ENCODE measurements at places on chromosomes 11 and 22. TPM values are rescaled to one million over a fixed set of nuclear protein-coding genes. Genes with fewer than 3 reads are reported as not detected.
A peak's percentile ranks its signal among the peaks of the same experiment; 100 is the strongest.

GVQW3 gene
- total RNA-seq, result 1.8 TPM

DNA sequence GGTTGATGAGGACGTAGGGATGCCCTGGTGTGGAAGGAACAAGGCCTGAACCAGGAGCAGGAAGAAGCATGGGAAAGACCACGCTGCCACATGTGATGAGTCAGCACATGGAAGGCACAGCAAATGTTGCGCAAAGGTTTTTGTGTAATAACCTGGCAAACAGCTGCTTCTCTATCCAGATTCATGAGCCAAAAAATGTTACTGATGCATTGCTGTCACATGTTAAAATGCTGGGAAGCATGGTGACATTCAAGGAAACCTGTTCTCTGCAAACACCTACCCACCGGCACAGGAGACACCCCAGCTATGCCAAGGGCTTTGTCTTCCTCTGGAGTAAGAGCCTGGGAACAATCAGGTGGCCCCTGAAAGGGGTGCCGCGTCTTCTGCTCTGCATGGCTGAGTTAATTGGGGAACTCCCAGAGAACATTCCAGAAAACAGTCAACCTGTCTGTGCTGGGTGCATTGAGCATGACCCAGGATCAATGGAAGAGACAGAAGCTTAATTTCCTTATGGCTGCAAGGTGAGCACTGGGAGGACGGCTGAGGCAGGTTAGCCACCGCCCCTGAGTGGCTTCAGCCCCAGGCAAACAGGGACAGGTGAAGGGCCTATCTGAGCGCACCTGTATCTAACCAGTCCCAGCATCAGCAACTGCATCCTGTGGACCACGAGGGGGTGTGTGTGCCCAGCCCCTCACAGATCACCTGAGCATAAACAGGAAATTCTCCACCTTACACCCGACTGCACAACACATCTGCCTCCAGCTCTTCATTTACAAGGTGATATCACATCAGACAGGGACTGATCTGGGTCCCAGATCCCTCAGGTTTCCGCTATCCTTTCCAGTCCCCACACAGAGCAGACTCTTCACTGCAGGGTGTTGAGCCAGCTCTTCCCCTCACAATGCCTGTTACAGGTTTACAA is 108.4 kb downstream of the GGTLC2 start:
- no peak for DNase-seq

CHST1 gene
- total RNA-seq, result 2.9 TPM

- DNase-seq, result no peak
Measured at GRCh38 chr11:47248304-47248663, 330 bp downstream of the ACP2 start.

GRCh38 chr11:40273192-40273732 is 1186.2 kb downstream of the LRRC4C start:
- no peak for DNase-seq

DNA sequence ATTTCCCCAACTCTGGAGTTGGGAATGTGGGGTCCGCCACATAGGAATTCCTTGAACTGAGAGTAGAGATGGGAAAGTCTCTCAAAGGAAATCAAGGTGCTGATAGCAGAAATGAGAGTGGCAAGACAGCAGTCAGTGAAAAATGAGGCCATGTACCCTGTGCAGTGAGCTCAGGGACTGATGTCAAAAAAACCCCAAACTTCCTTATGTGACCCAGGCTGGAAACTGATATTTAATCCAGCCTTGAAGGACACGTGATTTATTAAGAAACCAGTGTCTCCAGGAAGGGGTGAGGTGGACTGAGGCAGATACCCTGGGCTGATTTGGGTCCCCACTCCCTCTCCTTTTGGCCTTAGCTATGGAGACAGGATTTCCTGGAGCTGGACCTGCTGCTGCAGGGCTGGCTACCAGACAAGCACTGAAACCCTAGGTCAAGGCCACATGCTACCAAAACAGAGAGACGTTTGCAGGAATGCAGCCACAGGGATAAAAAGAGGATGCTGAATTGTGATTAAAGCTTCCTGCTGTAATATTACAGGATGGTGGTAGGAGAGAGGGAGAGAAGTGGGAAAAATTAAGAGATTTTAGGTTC is 25.3 kb upstream of the FCHSD2 start:
- DNase-seq, result no peak

TPH1 gene
- not detected for total RNA-seq

DNA sequence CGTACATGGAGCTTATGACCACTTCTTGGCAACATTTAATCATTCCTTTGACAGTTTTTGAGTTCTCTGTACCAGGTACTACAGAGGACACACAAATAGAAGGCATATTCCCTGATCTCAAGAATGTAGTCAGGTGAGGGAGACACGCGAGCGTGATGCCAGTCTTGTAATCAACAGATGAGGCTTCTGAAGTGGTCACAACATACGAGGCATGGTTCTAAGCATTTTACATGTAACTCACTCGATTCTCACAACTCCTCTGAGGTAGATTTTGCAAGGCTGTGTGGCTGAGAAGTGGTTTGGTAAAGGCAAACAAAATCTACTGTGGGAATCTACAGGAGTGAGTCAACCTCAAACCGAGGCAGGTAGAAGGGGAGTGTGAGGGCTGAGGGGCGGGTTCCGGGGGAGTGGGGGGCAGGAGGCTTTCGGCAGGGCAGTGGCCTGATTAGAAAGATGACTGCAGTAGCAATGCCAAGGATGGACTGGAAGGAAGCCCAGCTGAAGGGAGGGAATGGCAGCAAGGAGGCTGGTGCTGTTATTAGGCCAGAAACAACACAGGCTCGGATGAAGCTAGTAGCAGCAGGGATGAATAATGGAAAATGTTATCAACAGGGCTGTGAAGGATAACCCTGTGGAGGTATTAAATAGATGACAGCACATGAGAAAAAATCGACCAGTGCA is 63.8 kb downstream of the ST14 start:
- no peak for DNase-seq

ENTHD1 gene
- total RNA-seq, result not detected

FOLR2 gene
- 20.9 TPM for total RNA-seq

DNA sequence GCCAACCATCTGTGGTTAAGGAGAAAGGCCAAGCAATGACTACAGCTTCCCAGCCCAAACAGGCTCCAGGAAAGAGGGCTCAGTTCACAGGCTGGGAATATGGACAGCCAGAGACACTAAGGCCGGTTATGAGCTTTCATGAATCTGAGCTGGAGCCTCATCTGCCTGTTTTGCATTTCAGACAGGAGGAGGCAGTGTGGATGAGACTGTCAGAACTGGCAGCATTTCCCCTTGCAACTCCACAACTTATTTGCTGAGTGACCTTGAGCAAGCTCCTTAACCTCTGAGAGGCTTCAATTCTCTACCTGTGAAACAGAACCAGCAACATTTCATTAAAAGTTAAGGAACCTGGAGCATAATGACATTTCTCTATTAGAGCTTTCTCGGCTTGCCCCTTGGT is 264.0 kb downstream of the ETS1 start:
- no peak for DNase-seq

TTC28 gene
- 16.4 TPM for total RNA-seq

DNA sequence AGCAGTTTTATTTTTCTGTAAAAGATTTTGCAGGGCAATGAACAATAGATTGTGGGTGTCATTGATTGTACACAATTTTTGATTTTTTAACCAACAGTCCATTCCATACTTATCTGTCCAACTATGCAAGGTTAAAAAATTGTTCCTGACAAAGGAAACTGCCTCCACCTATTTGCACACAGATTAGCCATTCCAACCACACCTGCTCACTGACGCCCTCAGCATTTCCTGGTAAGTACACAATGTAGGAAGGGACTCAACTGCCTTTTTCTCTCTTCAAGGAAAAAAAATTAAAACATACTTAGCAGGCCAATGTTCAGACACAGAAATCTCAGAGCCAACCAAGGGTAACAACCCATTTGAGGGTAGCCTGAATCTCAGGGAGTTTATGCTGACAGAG is 4.3 kb upstream of the FUT4 start:
- no peak for DNase-seq

- DNase-seq, result no peak
Measured at GRCh38 chr11:36000616-36001190, 56.8 kb downstream of the LDLRAD3 start.

C11orf16 gene
- total RNA-seq, result not detected

GRCh38 chr11:94700622-94701021 is 67.5 kb upstream of the AMOTL1 start:
- no peak for DNase-seq

DNA sequence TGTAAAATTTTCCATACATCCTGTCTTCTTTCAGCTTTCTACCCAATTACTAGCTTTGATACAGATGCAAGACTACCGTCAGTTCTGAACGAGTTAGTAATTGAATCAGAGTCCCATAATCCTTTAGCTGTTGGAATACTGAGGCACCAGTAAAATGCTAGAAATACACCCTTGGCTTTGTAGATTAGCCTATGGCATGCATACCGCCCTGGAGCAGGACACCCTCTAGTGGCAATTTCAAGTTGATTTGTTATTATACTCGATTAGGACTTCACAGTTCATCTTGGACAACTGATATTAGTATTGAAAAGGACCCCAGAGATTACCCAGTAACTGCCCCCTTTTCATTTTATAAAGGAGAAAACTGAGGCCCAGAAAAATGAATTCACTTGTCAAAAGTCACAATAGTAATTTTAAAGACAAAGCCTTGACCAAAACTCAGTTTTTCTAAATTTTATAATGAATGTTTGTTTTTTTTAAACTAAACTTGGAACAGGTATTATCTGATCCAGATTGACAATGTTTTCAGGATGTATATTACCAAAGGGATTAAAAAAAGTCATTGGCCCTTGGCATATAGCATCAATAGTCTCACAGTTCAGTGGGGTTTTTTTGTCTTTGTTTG is 72.6 kb downstream of the HIPK3 start:
- DNase-seq, result no peak

- no peak for DNase-seq
Measured at GRCh38 chr11:2138431-2139122, 612 bp downstream of the IGF2 start.

POTEH gene
- not detected for total RNA-seq

DNA sequence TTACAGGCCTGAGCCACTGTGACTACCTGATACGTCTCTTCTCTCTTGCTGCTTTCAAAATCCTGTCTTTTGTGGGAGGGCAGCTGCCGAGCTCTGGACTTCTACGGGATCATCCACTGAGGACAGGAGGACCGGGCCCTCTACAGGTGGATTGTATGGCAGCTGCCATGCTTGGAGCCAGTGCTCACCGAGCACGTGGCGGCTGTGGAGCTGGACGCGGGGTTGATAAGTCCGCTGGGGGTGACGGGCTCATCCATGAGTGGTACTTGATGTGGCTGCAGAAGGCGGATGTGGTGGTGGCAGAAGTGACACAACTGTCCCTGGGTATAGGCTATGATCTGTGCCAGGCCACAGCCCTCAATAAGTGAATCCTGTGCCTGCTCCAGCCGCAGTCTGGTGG is 1.8 kb upstream of the CYP2D6 start:
- no peak for DNase-seq

- peak; percentile 49 for DNase-seq
Measured at GRCh38 chr11:69463181-69463994, 18.1 kb upstream of the LINC01488 start.

DMC1 gene
- total RNA-seq, result 1.0 TPM

WNT7B gene
- not detected for total RNA-seq

DNA sequence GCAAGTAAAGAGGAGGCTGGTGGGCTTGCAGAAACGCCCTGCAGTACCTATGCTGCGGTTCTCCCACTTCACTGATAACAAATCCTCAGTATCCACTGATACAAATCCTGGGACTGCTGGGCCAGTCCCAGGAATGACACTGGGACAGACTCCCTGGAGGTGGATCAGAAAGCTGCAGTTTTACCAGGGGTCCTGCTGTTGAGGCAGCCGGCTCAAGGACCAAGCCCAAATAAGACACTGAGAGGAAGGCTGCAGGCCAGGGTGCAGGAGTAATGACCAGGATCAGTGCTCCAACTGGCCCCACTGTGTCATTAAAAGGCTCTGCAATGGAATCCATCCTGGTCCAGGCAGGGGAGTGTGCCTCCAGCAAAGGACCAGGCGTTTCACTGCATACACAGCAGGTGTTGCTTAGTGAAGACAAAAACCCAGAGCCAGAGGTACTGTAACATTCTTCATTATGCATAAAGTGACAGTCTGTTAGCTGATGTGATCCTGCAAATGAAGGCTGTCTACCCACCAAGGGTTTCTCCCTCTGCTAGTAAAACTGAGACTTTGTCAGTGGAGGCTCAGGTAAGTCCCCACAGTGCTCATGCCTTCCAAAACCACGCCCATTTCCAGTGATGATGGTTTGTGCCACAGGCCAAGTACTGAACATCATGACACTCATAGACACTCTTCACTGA is 1.4 kb upstream of the C22orf39 start:
- no peak for DNase-seq

DNA sequence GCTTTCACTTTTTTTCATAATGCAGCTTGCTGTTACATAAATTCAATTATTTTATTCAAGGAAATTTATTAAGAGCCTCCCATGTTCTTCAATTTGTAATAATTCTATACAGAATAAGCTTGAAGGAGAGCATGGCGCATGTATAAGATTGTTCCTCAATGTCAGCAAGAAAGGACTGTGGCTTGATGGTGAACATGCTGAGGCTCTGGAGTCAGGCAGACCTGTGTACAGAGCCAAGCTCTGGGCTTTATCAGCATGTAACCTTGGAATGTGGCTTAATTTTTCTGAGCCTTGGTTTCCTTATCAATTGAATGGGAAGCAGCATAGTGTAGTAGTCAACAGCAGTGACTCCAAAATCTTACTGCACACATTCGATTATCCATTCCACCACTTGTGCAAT is 92.4 kb downstream of the JRKL start:
- DNase-seq, result no peak

DNA sequence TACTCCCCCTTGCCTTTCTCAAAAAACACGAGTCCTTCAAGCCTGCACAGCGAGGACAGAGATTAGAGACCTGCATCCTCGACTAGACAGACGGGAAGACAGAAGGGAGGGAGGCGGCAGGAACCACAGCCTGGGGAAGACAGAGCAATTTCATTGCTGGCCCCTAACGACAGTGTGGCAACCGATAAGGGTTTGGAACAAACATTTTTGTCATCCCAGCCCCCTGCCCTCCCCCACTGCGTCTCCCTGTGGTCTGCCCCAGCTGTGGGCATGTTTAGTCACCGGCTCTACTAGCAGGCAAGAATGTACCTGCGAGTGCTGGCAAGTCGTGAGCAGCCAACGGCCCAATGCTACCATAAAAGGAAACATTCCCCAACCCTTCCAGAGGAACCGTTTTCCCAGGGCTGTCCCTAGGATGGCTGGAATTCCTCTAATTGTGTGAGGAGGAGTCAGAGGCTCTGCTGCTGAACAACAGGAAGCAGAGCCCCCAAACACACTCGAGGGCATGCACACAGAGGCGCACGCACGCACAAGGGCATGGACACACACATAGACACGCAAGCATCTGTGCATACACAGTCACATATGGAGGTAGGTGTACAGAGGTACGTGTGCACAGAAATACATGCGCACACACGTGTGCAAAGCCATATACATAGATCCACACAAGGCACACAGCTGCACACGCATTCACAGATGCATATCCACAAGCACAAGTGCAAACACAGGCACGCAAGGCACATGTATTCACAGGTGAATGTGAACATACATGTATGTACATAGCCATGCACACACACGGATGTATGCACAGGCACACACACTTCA is 58.3 kb downstream of the MYH9 start:
- DNase-seq, result peak; percentile 57
